ENCODE measurements at places on chromosomes 13 and 19.

DNA sequence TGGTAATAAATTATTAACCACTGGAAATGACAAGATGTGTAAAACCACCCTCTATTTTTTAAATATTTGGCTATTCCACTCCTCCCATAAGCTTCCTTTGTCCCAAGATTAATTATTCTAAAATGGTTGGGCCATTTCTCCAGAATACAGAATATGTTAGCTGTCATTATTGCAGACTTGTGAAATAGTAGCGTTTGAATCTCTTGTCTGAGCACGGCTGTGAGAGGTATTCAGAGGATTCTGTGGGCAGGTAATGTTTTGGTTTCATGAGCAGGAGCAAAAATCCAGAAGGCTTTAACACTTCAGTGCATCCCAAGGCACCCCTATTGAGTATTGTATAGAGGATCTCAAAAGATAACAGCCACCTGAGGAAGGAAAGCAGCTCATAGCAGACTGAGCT is 256.0 kb downstream of the UQCRFS1 start:
- DNase-seq: no peak

- no peak for DNase-seq
Observed at GRCh38 chr13:78409172-78409571, 194.2 kb downstream of the POU4F1 start.

- DNase-seq: no peak
Observed at GRCh38 chr13:31380715-31381114, 180.9 kb downstream of the B3GLCT start.

- no peak for DNase-seq
Observed at GRCh38 chr13:100365680-100366079, 222.9 kb downstream of the GGACT start.

DNA sequence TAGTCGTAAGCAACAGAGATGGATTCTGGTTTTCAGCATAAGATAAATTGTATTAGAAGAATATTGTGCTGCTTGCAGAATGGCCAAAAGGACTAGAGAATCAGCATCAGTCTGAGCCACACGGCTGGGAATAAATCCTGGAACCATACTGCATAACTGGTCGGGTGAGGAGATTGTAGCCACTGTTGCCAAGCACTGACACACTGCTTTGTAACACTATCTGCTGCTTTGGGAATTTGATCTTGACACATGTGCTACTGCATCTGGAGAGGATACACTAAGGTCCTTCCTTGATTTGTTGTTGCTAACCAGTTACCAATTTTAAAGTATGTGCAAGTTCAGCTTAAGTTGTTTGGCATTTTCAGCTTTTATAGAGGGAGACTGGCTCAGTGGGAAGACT is 1.9 kb downstream of the HNRNPA1L2 start:
- no peak for DNase-seq

DNA sequence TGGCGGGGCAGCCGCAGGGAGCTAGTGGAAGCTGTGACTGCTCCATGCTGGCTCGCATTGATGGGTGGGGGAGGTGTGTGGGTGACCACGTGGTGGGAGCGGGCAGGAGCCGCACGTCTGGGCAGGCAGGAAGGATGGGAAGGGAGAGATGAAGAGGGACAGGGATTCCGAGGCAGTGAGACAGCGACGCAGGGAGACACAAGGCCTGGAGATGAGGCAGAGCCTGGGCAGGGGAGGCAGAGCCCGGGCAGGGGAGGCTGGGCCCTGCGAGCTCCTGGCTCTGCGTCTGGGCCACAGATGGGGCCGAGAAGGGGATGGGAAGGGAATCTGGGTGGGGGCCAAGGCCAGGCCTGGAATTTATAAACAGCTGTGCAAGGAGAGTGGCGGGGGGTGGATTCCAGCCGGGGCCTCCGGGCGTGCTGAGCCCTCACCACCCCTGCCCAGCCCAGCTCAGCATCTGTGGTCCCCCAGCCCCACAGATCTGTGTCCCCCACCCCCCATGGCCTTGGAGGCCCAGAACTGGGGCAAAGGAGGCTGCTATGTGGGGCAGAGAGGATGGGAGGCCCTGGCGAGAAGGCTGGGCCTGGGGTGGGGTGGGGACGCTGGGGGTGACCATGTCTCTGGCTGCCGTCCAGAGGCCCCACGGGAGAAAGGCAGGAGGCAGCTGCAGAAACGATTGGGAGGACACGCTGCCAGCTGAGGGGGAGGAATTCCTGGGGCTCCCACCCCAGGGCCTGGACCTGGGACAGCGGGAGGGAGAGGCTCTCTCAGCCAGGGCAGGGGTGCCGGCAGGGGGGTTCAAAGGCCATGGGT is 6.0 kb downstream of the EHD2 start:
- no peak for DNase-seq

DNA sequence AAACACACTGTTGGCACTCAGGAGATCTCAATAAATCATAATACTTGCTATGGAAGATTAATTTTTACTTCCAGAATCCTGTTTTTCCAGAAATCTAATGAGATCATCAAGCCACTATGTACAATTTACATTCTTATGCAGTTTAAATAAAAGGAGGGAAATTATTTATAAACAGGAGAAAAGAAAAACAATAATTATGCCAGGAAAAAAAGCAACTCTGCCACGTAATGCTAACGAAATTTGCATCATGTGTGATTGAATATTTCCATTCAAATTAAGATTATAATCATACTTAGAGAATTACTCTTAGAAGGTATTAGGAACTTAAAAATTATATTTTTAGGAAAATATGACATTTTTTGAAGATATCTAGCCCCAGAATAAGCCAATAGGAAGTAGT is 13.0 kb downstream of the FAM124A start:
- no peak for DNase-seq

DNA sequence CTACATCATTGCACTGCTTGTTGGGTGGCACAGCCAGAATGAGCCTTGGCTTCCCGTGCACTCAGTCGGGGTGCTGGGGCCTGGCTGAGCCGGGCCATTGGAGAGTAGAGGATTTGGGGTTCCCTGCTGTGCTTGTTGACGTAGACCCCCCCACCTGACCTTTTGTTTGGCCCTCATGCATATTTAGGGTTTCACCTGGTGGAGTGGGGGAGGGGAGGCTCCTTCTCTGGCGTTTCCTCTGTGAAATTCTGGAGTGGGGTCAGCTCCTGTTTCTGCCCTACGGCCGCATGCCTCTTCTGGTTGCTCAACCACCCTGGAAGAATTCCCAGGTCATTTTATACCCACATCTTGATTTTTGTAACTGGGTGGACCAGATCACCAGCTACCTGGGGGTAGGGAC is 82.8 kb downstream of the SIPA1L3 start:
- DNase-seq: no peak

- DNase-seq: no peak
Observed at GRCh38 chr19:31969016-31969415, 376.4 kb upstream of the ZNF507 start.

- DNase-seq: no peak
Observed at GRCh38 chr13:106986687-106987426, 418.9 kb upstream of the ARGLU1 start.

GRCh38 chr13:83714236-83714635 is 168.0 kb downstream of the SLITRK1 start:
- no peak for DNase-seq

DNA sequence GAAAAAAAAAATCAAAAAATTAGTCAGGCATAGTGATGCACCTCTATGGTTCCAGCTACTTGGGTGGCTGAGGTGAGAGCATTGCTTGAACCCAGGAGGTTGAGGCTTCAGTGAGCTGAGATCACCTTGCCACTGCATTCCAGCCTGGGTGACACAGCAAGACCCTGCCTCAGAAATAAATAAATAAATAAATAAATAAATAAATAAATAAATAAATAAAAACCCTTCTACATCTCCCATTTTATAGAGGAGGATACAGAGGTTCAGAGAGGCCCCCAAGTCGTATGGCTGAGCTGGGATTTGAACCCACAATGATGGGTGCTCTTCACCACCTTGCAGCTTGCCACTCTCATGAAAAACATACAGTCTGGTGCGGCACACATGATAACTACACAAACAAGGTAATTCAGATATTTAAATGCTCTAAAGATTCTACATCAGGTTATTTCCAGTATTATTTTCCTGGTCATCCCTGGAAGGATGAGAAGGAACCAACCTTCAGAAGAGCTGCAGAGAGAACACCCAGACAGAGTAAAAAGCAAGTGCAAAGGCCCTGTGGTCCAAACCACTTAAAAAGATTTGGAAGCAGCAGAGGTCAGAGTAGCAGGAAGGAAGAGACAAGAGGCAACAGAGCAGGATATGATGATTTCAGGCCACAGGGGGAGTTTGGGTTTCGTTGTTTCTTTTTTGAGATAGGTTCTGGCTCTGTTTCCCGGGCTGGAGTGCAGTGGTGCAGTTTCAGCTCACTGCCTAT is 29.2 kb upstream of the OR1M1 start:
- no peak for DNase-seq

DNA sequence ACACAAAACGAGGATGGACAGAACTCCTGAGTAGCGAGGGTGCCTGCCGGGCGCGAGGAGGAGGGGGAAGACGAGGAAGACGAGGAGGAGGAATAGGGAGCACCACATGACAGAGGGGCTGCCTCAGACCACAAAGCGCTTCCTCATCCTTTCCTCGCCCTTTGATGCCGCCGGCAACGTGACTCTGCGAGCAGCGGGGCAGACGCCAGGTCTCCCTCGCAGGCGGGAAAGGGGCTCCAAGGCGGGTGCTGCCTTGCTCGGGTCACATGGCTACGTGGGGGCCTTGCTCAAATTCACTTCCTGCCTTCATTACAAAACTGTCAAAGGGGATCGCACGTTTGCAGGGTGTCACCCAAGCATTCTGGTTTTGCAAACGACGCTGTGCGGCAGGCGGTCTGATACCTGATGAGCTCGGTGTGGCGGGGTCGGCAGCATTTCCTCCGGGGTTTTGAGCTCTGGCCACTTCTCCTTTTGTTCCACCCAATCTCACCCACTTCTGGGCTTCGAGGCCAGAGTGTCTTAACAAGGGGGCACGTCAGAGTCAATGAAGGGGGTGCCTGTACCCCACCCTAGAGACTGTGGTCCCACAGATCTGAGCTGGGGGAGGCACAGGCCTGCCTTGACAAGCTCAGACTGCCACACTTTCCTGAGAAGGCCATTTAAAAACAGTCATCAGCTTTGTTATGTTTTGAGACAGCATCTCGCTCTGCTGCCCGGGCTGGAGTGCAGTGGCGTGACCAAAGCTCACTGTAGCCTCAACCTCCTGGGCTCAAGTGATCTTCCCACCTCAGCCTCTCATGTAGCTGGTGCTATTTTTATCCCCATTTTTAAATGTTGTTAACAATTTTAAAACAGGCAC is 14.9 kb downstream of the MAP2K2 start:
- DNase-seq: peak; percentile 21

- no peak for DNase-seq
Observed at GRCh38 chr13:40083841-40084240, 428.4 kb downstream of the COG6 start.

- no peak for DNase-seq
Observed at GRCh38 chr13:35485424-35485823, 8.9 kb upstream of the MAB21L1 start.

- DNase-seq: no peak
Observed at GRCh38 chr13:79452239-79452913, 28.6 kb upstream of the NDFIP2 start.

DNA sequence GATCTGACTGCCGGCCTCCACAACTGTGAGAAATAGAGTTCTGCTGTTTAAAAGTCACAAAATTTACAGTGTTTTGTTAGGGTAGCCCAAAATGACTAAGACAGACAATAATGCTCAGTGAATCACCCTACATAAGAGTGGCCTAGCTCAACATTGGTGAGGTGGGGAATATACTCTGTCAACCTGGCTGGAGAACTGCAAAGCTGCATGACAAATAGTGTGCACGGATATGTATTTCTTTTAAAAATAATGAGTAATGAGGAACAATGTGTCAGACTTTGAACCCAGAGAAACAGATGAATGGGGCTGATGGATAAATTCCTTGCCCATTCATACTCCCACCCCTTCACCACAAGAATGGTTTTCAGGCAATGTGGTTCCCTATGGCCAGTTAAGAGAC is 372.4 kb downstream of the SUCLA2 start:
- DNase-seq: no peak

DNA sequence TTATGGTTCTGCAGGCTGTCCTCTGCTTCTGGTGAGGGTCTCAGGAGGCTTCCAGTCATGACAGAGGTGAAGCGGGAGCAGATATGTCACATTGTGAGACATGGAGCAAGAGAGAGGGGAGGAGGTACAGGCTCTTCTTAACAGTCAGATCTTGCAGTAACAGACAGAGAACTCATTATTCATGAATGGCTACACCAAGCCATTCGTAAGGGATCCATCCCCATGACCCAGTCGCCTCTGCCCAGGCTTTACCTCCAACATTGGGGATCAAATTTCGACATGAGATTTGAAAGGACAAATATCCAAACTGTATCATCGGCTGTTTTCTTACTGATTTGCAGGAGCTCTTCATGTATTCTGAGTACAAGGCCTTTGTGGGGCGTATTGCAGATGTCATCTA is 21.7 kb downstream of the ZNF507 start:
- DNase-seq: no peak

DNA sequence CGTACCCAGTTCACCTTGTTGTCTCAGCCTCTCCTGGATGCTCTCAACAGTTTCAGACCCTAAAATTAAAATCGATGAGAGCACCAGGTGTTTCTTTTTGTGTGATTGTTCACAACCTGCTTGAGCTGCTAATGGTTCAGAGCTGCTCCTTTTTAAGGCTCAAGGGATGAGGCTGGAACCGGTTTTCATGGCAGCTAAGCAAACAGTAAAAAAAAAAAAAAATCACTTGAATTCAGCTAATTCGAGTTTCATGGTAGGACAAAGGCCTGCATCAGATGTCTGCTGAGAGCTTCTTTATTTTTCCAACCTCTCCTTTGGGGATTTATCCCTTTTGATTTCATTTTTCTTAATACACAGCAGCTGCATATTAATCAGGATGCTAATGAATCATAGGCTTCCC is 6.5 kb downstream of the SYCE2 start:
- no peak for DNase-seq

DNA sequence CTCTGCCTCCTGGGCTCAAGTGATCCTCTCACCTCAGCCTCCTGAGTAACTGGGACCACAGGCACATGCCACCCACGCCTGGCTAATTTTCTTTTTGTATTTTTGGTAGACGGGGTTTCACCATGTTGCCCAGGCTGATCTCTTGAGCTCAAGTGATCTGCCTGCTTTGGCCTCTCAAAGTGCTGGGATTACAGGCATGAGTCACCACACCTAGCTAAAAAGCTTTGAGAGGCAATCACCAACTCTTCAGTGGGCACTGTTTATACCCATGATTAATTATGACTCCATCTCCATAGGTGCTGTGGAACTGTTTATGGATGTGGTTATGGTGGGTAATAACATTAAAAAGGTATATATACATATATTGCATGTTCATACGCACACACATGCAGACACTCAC is 7.5 kb upstream of the RBM26 start:
- no peak for DNase-seq

- DNase-seq: no peak
Observed at GRCh38 chr19:40466985-40467734, at the start of gene SPTBN4. Gene SPTBN4, plus strand, starts transcription at chr19:40467001. Its CDS starts 5,621 bp downstream, at chr19:40472622.

Measured in inflammatory macrophage treated with lipopolysaccharide for 1 hour (primary cell).